Stimulated activated CD4-positive, alpha-beta T cell treated with anti-CD3 and anti-CD28 coated beads, Interleukin-1b, Interleukin-23, amount 100 ng/mL, for 1 hour (primary cell): ENCODE measurements at places on chromosomes 3 and 15.

DNA sequence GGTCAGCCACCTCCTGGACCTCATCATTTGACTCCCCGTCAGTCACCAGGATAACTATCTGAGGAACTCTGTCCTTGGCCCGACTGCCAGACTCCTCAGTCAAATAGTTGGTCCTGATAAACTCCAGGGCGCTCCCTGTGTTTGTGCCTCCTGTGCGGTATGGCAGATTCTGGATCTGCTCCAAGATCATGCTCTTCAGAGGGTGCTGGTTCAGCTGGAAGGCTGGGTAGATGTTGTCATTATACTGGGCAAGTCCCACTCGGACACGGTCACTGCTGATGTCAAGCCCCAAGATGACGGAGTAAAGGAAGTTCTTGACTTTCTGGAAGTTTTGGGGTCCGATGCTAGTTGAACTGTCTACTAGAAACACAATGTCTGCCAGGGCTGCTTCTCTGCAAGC, 31.1 kb upstream of the CAPN7 start:
- no peak for DNase-seq

DNA sequence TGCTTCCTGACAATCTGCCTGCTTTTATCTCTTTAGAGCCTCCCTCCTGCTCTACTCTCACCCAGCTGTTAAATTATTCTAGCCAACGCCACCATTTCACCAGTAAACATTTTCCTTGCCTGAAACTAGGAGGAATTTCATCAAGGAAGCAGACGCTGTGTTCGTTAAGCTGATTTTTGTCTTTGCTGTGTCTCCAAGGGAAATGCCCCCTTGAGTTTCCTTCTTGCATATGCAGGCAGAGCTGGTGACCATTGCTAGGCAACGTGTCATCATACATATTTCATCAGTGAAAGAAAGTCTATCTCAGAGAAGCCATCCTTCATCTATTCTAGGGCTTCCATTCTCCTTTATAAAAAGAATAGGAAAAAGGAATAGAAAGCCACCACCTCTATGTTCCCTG, 87.0 kb upstream of the ST8SIA2 start:
- DNase-seq: no peak

- no peak for DNase-seq
These were observed 360.2 kb upstream of the ARHGEF26 start for GRCh38 chr3:153760948-153761347.

DNA sequence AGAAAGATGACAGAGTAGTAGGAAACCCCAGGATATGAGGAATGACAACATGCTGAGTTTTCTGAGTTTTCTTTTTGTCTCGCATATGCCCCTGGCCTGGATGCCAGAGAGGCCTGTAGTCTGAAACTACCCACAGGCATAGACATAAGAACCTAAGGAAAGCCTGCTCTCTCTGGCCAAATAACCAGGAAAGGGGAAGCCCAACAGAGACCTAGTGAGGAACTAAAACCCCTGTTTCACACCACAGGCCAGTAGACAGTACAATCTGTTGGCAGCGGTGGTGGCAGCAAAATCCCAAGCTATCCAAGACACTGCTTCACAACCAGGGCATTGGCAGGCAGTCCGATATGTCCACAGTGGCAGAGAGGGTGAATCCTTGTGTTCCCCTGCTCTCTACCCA, 55.0 kb upstream of the DCP1A start:
- no peak for DNase-seq
